ENCODE measurements at places on chromosomes 5 and 9. TPM values are rescaled to one million over a fixed set of nuclear protein-coding genes. Genes with fewer than 3 reads are reported as not detected.
A peak's percentile ranks its signal among the peaks of the same experiment; 100 is the strongest.

DNA sequence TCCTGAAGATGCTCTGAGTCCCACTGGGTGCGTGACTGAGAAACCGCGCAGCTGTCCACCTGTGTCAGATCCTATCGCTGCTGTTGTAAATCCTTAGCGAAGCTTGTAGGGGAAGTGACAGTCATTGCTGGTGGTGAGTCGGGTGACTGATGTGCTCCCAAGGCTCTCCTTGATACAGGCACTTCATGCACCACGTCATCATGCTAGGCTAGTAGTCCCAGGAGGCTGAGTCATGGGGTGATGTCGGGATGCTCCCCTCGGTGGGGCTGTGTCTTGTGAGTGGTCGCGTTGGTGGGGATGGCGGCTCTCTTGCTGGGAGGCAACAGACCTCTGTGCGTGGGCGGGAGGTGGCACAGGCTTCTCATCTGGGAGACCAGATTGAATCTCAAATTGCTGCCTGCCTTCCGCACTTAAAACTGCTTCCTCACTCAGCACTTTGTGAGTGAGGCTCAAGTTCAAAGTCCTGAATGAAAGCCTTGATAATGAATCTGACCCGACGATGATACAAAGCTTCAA is 84.7 kb downstream of the CSNK1A1 start:
- no peak for DNase-seq

- DNase-seq: no peak
Observed at GRCh38 chr9:91494751-91495150, 71.1 kb upstream of the NFIL3 start.

SPATA31A3 gene
- not detected for polyA plus RNA-seq

GRCh38 chr5:127079994-127080491 is 6.7 kb upstream of the C5orf63 start:
- DNase-seq: no peak

CTSV gene
- 1,344 TPM for polyA plus RNA-seq

- DNase-seq: no peak
Observed at GRCh38 chr5:120122703-120123102, 341.4 kb upstream of the PRR16 start.

DNA sequence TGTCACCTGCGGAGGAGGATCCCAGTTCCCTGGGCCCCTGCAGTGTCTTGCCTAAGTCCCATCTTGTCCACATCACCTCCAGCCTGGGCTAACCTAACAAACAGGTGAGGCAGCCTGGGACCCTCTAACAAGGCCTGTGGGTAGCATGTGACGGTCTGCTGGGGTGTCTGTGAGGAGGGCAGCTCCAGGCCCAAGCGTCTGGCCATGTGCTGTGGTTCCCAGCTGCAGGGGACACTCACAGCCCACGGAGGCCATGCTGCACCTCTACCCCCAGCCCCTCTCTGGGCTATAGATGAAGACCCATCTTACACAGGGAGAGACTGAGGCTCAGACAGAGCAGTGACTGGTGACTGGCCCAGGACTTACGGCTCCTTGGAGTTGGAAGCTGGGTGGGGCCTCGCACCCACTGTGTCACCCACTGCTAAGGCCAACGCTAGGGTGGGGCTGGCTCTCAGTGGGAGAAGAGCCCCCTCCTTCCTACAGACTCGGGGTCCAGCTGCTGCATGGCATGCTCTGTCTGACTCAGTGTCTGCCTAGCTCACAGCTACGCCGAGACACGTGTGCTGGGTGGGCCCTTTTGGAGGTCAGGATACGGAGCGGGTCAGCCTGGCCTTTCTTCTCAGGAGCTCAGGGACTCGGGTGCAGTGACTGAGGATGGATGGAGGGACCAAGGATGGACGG is 40.8 kb upstream of the RNF130 start:
- DNase-seq: no peak

- DNase-seq: peak; percentile 36
Observed at GRCh38 chr9:78351816-78352215, 54.9 kb downstream of the PSAT1 start.

DNA sequence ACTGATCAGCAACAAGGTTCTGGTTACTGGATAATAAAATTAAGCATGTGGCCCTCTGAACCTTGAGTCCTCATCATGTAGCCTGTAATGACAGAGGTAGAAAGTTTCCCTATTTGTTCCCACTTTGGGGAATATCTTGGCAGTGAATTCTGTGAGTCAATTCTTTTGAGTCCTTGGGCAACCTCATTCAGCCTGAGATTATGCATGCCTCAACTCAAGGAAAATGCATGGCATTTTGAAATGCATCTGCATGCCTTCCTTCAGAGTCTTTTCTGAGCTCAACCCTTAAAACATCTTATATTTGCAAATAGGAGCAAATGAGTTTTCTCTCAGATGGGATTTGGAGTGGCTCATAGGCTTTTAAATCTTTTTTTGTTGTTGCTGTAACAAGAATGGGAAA is 218.1 kb upstream of the CD180 start:
- no peak for DNase-seq

DNA sequence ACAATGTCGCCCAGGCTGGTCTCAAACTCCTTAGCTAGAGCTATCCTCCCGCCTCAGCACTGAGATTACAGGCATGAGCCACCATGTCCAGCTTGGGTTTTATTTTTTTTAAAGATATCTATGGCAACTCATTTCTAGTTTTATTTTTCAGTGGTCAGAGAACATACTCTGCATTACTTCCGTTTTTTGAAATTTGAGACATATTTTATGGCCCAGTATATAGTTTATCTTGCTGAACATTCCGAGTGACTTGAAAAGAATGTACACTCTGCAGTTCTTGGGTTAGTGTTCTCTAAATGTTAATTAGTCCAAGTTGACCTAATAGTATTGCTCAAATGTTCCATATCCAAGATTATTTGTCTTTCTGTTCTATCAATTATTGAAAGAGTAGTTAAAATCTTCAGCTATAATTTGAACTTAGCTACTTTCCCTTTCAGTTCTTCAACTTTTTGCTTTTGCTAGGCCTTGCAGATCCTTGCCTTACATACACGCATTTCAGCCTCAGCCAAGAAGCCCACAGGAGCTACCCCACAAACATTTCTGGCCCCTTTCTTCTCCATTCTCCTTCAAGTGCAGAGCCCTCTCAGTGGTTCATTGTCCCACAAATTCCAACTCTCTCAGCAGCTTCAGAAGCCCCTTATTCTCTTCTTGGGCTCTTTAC is 22.3 kb upstream of the SNAPC3 start:
- DNase-seq: no peak

GRCh38 chr9:80644044-80644443 is 1045.3 kb downstream of the TLE1 start:
- no peak for DNase-seq

ABO gene
- 1.3 TPM for polyA plus RNA-seq

DNA sequence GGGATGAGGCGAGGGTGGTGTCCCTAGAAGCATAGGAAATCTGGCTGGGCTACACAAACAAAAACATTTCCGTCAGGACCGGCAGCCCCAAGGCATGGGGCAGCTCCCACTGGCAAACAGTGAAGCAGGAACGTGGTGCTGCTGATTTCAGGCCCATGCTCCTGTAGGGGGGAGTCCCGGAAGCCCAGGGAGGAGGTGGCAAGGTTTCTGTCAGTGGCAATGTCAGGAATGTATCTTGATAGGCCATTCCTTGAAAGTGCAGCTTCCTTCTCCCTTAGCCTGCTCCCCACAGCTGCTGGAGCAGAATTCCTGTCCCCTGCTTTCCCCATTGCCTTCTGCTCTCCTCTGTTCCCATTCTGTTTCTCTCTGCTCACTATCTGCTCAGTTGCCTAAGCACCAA is 42.4 kb downstream of the MRRF start:
- no peak for DNase-seq

- DNase-seq: no peak
Observed at GRCh38 chr5:77743181-77743580, 33.0 kb downstream of the TBCA start.

DNA sequence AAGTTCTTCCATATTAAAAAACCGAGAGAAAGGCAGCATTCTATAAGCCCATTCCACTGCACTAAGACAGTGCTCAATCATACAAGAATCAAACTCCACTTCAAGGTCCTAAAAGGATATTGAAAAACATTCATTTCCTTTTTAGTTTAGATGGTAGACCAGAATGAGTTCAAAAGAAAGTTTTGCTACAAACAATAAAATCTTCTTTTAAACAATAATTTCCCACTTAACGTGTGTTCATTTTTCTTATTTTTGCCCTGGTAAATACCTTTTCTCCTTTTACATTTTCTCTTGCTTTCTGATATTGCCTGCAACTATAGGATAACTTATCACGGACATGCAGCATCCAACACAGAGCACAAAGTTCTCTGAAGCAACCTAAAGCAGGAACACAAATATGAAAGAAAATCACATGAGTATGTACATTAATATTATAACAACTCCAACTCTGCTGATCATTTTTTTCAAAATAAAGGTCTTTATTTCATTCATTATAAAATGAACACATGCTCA is 61.7 kb downstream of the CPLANE1 start:
- no peak for DNase-seq

GRCh38 chr5:172909931-172910502 is 49.2 kb upstream of the RPL26L1 start:
- no peak for DNase-seq

- DNase-seq: no peak
Observed at GRCh38 chr9:123033352-123033751, at the start of gene GPR21. Gene GPR21, plus strand, starts transcription at chr9:123033667. Its CDS starts 900 bp downstream, at chr9:123034567.

- no peak for DNase-seq
Observed at GRCh38 chr9:112836394-112836793, 54.3 kb downstream of the SLC46A2 start.

DNA sequence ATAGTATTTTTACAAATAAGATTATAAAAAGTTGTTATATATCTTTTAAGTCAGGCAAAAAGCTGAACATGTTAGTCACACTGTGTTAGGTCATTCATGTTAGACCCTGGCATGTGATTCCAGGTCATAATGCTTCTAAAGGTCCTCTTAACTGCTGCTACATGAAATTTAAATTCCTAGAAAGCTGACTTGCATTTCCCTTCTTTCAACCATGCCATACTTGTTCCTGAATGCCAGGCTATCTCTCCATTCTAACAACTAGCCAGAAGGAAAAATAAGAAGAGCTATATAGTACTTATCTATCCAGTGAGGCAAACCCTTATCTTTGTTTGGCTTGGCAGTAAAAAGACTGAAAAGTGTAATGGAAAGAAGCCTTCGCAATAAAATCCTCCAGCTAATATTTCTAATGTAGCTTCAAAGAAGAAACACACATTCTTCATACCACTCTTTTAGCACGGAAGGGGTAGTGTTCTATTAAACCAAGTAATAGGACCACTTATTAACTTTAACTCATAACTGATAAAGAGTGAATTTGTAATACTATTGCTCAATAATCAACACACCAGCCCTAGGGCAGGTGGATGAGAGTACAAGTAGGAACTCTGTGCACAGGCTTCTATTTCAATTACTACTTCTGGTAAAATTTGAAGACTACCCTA is 310.2 kb downstream of the PDE4D start:
- DNase-seq: no peak

SPATA6L gene
- 1.2 TPM for polyA plus RNA-seq

DNA sequence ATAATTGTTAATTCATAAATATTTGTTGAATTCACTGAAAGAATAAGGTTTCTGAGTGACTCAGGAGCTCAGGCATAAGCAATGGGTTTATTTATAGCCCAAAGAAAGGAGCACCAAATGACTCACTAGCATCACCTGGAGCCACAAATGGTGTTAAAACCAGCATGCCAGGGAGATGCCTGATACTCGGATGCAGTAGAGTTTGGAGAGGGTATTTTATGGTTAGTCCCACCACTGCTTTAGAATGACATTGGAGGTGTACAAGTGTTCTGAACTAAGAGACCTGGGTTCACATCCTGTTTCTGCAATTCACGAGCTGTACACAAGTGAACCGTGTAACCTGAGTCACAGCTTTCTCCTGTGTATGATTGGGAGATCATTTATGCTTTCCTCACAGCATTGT is 25.2 kb downstream of the CCL28 start:
- no peak for DNase-seq

DNA sequence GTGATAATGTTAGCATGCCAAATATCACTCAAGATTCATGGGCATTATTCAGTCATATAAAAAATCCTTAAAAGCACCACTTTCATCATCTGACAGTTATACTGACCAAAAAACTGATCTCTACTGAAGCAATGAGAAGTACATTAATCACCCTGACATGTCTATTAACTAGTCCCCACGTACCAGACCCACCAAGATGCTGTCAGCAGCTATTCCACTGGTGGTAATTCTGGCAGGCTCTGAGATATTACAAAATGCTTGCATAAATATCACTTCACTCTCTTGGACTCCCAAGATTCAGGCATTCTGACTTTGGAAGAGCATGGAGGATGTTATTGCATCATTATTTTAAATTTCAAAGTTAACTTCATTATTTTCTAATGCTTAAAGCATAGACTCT is 717.0 kb downstream of the DNAH5 start:
- DNase-seq: no peak

NME5 gene
- polyA plus RNA-seq: 4.3 TPM

IL5 gene
- 0.43 TPM for polyA plus RNA-seq

DNA sequence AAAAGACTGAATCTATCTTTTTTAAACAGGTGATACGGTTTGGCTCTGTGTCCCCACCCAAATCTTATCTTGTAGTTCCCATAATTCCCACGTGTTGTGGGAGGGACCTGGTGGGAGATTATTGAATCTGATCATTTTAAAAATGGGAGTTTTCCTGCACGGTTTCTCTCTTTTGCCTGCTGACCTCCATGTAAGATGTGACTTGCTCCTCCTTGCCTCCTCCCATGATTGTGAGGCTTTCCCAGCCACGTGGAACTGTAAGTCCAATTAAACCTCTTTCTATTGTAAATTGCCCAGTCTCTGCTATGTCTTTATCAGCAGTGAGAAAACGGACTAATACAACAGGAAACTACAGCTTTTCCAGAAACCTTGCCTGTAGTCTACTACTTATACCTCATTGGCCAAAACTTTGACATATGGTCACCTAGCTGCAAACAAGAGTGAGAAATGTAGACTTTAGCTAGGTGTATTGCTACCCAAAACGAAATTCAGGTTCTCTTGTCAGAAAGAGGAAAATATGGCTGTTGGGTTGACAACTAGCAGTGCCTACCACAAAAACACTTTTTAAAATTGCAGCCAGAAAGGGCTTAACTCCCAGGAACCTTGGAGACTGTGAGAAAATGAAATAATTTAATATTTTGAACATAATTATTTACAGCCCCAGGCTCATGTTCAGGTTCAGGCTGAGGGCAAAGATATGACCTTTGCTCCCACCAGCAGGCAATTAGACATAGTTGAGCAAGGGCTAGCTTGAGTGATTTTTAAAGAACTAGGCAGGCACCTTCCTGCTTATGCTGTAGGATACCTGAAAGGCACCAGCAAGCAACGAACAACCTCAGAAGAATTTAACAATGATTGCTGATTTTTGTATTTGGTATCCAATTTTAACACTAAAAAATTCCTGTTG is 7.4 kb upstream of the AGGF1 start:
- DNase-seq: no peak
